CD4-positive, alpha-beta T cell treated with Interleukin-15 for 4 hours (primary cell): ENCODE measurements at places on chromosomes 16 and 17.
A peak's percentile ranks its signal among the peaks of the same experiment; 100 is the strongest.

GRCh38 chr16:546909-547770, 13.1 kb upstream of the PRR35 start:
- DNase-seq: peak; percentile 40

- no peak for DNase-seq
Observed at GRCh38 chr16:81551821-81552304, 107.3 kb downstream of the CMIP start.

GRCh38 chr17:45220079-45220478, 1.6 kb upstream of the FMNL1 start:
- no peak for DNase-seq

GRCh38 chr17:60481604-60482003, 44.4 kb downstream of the APPBP2 start:
- DNase-seq: no peak

DNA sequence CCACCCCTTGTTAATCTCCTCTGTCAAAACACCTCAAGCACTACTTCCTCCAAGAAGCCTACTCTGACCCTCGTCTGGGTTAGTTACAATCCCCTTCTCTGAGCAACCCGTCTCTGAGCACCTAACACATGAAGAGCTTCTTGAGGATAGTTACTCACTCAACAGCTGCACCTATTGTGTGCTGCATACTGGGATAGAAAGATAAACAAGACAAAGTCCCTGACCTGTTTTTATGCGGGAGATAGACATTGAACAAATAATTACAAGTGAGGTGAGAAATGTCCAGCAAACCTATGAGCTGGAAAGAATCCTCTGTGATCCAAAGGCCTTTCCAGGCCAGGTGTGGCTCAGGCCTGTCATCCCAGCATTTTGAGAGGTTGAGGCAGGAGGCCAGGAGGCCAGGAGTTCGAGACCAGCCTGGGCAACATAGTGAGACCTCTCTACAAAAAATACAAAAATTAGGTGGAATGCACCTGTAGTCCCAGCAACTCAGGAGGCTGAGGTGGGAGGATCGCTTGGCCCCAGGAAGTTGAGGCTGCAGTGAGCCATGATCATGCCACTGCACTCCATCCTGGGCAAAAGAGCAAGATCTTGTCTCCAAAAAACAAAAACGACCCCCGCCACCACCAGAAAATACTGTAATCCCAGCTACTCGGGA, 5.5 kb upstream of the ZNF771 start:
- no peak for DNase-seq

DNA sequence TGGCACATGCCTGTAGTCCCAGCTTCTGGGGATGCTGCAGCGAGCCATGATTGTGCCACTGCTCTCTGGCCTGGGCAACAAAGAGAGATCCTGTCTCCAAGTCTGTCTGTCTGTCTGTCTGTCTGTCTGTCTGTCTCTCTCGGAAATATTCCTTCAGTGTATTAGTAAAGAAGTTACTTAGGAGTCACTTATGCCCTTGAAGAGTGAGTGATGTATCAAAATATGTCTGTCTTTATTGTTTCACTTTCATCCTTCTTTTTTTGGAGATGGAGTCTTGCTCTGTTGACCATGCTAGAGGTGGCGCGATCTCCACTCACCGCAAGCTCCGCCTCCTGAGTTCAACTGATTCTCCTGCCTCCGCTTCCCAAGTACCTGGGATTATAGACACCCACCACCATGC, 410.5 kb downstream of the WWOX start:
- no peak for DNase-seq
